Aorta (tissue), 5 donors: ENCODE measurements at places on chromosomes 16 and 17. TPM values are rescaled to one million over a fixed set of nuclear protein-coding genes. Genes with fewer than 3 reads are reported as not detected.
A peak's percentile ranks its signal among the peaks of the same experiment; 100 is the strongest.

CCL8 gene
- total RNA-seq: 4.5 TPM

DNA sequence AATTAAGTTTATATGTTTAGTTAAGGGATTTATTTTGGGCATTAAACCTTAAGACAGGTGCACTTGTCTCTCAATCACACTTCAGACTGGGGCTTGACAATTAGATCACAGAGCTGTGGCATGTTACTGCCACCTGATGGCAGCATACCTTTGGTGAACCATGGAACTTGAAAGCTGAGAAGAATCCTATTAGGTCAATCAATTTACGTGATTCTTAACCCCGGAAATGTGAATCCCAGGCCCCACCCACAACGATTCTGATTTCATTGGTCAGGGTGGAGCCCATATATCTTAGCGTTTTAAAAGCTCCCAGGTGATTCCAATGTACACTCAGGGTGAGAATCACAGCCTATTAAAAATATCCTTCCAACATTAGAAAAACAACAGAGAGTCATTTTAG, 91.0 kb downstream of the GSG1L start:
- H3K27me3 ChIP-seq: no peaks in the 10 kb centered on the region
- DNase-seq: no peak
- no peaks in the 10 kb centered on the region for H3K4me1 ChIP-seq
- H3K4me3 ChIP-seq: no peak overlapping the region
- H3K36me3 ChIP-seq: no peaks in the 10 kb centered on the region

GRCh38 chr17:21370430-21370829, 5.7 kb upstream of the KCNJ12 start:
- no peak overlapping the region for H3K4me3 ChIP-seq
- no peaks in the 10 kb centered on the region for H3K36me3 ChIP-seq
- H3K27me3 ChIP-seq: no peaks in the 10 kb centered on the region
- H3K4me1 ChIP-seq: no peaks in the 10 kb centered on the region
- DNase-seq: no peak

GRCh38 chr17:39667262-39667944, 850 bp upstream of the PNMT start:
- H3K27me3 ChIP-seq: no peaks in the 10 kb centered on the region
- DNase-seq: no peak
- no peaks in the 10 kb centered on the region for H3K36me3 ChIP-seq
- H3K27ac ChIP-seq: peak overlapping the region; percentile 15

SERPINF2 gene
- 15.1 TPM for total RNA-seq

GRCh38 chr16:67731071-67731752, 12.1 kb upstream of the GFOD2 start:
- H3K27me3 ChIP-seq: no peaks in the 10 kb centered on the region
- H3K4me3 ChIP-seq: no peak overlapping the region
- no peak overlapping the region for H3K27ac ChIP-seq
- H3K36me3 ChIP-seq: no peaks in the 10 kb centered on the region
- H3K4me1 ChIP-seq: no peaks in the 10 kb centered on the region

MCRIP1 gene
- 93.5 TPM for total RNA-seq

TMEM98 gene
- total RNA-seq: 65.8 TPM

KRTAP1-1 gene
- total RNA-seq: not detected

GRCh38 chr17:47267354-47267828, 13.8 kb downstream of the ITGB3 start:
- peaks cover 4% of the 10 kb centered on the region for H3K4me1 ChIP-seq
- DNase-seq: no peak
- H3K27me3 ChIP-seq: no peaks in the 10 kb centered on the region
- H3K4me3 ChIP-seq: no peak overlapping the region
- no peaks in the 10 kb centered on the region for H3K36me3 ChIP-seq
- peak overlapping the region; percentile 81 for H3K27ac ChIP-seq
